ENCODE measurements at places on chromosomes 13 and 19. TPM values are rescaled to one million over a fixed set of nuclear protein-coding genes. Genes with fewer than 3 reads are reported as not detected.

Gene OSCAR
- total RNA-seq = 0.54 TPM

Gene SLC7A10
- under 0.01 TPM for total RNA-seq

Gene AXL
- 7.0 TPM for total RNA-seq

Gene GFY
- total RNA-seq = not detected

Gene KASH5
- 0.27 TPM for total RNA-seq

Gene PDE4C
- under 0.01 TPM for total RNA-seq
